ENCODE measurements at places on chromosomes 2 and 18. TPM values are rescaled to one million over a fixed set of nuclear protein-coding genes. Genes with fewer than 3 reads are reported as not detected.

RAD51AP2 gene
- not detected for polyA plus RNA-seq

PID1 gene
- polyA plus RNA-seq, result not detected

TNFAIP6 gene
- polyA plus RNA-seq, result not detected

IL1RN gene
- polyA plus RNA-seq, result not detected

MYO7B gene
- 1.1 TPM for polyA plus RNA-seq

REG1B gene
- polyA plus RNA-seq, result not detected

DHX57 gene
- polyA plus RNA-seq, result 7.2 TPM

KYNU gene
- polyA plus RNA-seq, result 59.5 TPM

REEP1 gene
- not detected for polyA plus RNA-seq

INHBB gene
- polyA plus RNA-seq, result not detected

ANXA4 gene
- polyA plus RNA-seq, result 121 TPM

CABYR gene
- polyA plus RNA-seq, result 2.0 TPM

KLHL14 gene
- polyA plus RNA-seq, result 22.5 TPM

LTBP1 gene
- polyA plus RNA-seq, result not detected

CRACDL gene
- not detected for polyA plus RNA-seq

CEP68 gene
- 12.1 TPM for polyA plus RNA-seq

CFC1 gene
- not detected for polyA plus RNA-seq

DNER gene
- not detected for polyA plus RNA-seq

TRIM43 gene
- not detected for polyA plus RNA-seq

ADGRF3 gene
- 0.38 TPM for polyA plus RNA-seq

LYG1 gene
- polyA plus RNA-seq, result 0.48 TPM

CREG2 gene
- 0.06 TPM for polyA plus RNA-seq

STPG4 gene
- not detected for polyA plus RNA-seq

RTP5 gene
- not detected for polyA plus RNA-seq

MAL gene
- polyA plus RNA-seq, result 10.2 TPM

SMYD1 gene
- not detected for polyA plus RNA-seq

AMER3 gene
- polyA plus RNA-seq, result not detected

RUFY4 gene
- polyA plus RNA-seq, result 0.25 TPM

GAD1 gene
- not detected for polyA plus RNA-seq

ASTL gene
- polyA plus RNA-seq, result not detected

LCLAT1 gene
- polyA plus RNA-seq, result 14.3 TPM

GKN1 gene
- not detected for polyA plus RNA-seq

ANKRD62 gene
- not detected for polyA plus RNA-seq

PAX3 gene
- not detected for polyA plus RNA-seq

EFEMP1 gene
- not detected for polyA plus RNA-seq

HMSD gene
- not detected for polyA plus RNA-seq

LIMS2 gene
- 35.1 TPM for polyA plus RNA-seq

SERPINB4 gene
- not detected for polyA plus RNA-seq

VPS54 gene
- 5.2 TPM for polyA plus RNA-seq

QPCT gene
- 1.8 TPM for polyA plus RNA-seq

RRM2 gene
- polyA plus RNA-seq, result 1.0 TPM

OSR1 gene
- polyA plus RNA-seq, result not detected

EPHA4 gene
- 29.3 TPM for polyA plus RNA-seq

CYP1B1 gene
- polyA plus RNA-seq, result 0.20 TPM

PTPN4 gene
- polyA plus RNA-seq, result 21.4 TPM

CDH2 gene
- not detected for polyA plus RNA-seq

TRABD2A gene
- polyA plus RNA-seq, result 5.7 TPM

TEKT4 gene
- polyA plus RNA-seq, result not detected

ACTR1B gene
- 11.3 TPM for polyA plus RNA-seq

CHRND gene
- not detected for polyA plus RNA-seq

MC5R gene
- not detected for polyA plus RNA-seq

PLCD4 gene
- 0.40 TPM for polyA plus RNA-seq

SLC11A1 gene
- polyA plus RNA-seq, result 1.3 TPM
